ENCODE measurements at places on chromosomes 16 and 17.

GRCh38 chr16:17334096-17334495, 136.7 kb downstream of the XYLT1 start:
- DNase-seq, result no peak

GRCh38 chr17:37051381-37051780, 102.6 kb downstream of the AATF start:
- DNase-seq, result no peak

DNA sequence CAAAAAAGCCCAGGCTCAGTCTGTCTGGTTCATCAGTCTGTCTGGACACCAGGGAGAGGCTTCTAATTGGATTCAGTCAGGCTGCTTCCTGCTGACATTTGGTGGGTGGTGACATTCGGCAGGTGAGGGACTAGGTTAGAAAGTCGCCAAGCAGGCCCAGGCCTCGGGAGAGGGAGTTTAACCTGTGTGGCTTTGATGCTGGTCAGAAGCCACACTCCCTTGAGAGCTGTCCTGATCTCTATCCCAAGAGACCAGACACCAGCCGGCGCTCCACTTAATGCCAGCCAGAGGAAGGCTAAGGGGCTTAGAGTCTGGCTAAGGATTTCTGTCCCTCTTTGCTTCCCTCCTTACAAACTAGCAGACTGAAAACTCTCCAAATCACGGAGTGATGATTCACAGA, 135.0 kb downstream of the GSG1L start:
- DNase-seq, result no peak

- no peak for DNase-seq
Observed at GRCh38 chr16:9226924-9227323, 135.5 kb downstream of the HAPSTR1 start.

DNA sequence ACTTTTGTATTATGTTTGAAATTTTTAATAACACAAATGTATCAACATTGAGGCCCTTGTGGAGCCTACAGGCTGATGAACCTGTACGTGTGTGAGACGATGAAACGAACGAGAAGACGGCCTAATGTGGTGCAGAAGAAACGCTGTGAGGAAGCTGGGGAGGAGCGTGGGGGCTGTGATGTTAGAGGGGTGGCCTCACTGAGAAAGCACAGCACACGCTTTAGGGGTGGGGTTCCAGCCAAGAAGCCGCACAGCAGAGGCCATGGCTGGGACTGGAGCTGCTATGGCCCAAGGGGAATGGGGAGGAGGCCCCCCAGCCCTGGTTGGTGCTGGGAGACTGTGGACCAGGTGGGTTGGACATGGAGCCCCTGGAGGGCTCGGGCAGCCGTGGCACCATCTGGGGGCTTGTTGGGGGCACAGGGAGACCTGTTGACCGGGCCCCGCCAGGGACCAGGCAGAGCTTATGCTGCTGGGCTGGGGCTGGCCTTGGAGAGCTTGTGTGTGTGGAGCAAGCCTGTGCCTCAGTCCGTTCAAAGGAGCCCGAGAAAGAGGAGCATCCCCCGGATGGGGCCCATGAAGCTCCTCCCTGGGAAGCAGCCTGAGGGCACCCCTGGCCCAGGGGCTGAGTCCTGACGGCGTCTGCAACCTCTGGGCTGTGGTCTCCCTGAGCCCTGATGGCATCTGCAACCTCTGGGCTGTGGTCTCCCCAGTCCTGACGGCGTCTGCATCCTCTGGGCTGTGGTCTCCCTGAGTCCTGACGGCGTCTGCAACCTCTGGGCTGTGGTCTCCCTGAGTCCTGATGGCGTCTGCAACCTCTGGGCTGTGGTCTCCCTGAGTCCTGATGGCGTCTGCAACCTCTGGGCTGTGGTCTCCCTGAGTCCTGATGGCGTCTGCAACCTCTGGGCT, 44.7 kb downstream of the METRNL start:
- no peak for DNase-seq

DNA sequence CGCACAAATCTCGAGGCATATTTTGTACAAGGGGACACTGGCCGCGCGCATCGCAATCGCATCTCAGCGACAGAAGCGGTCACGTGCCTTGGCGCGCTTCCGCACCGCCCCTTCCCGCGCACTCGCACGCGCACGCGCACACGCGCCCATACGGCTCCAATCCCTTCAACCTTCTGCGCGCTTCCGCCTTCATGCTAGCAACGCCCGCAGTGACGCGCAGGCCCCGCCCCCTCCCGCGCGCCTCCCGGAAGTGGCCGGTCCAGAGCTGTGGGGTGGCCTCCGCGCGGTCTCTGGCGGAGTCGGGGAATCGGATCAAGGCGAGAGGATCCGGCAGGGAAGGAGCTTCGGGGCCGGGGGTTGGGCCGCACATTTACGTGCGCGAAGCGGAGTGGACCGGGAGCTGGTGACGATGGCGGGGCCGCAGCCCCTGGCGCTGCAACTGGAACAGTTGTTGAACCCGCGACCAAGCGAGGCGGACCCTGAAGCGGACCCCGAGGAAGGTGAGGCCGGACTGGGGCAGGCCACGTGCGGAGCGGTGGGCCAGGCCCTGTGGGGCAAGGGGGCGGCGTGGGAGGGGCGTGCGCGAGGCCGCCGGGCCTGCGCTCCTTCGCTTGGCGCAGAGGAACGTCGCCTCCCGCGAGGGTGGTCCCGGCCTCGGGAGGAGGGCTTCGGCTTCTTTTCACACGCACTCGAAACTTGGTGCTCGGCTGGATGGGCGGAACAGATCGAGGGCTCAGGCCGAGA, at the start of gene AATF:
AATF (plus strand) TSS at position 238 of the 744 bp plus-strand sequence; CDS start at position 410, 172 bp downstream.
- peak; percentile 94 for DNase-seq

GRCh38 chr16:58046054-58046881, 20.7 kb downstream of the MMP15 start:
- DNase-seq, result no peak

- DNase-seq, result no peak
Observed at GRCh38 chr16:31107465-31107867, 720 bp upstream of the BCKDK start.
